Vagina (tissue), 2 donors: ENCODE measurements at places on chromosomes 1 and 21.

DNA sequence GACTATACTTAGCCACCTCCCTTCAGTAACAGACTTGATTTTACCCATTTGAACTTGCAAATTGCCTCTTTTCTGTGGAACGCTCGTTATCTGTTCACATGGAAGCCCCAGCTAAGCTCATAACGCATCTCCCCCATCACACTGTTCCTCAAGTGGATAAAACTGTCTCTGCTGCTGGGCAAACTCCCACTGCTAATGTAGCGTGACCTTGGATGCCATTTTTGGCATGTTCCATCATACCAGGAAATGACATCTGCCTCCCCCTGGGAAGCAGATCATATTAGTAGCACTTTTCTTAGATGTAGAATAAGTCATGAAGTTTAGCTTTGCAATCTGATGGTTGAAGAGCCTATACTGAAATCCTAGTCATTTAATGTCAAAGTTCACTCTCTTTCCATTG, 528.7 kb upstream of the PLXNA2 start:
- DNase-seq = no peak

GRCh38 chr1:57134803-57135202, 169.0 kb upstream of the C8B start:
- no peak for DNase-seq

DNA sequence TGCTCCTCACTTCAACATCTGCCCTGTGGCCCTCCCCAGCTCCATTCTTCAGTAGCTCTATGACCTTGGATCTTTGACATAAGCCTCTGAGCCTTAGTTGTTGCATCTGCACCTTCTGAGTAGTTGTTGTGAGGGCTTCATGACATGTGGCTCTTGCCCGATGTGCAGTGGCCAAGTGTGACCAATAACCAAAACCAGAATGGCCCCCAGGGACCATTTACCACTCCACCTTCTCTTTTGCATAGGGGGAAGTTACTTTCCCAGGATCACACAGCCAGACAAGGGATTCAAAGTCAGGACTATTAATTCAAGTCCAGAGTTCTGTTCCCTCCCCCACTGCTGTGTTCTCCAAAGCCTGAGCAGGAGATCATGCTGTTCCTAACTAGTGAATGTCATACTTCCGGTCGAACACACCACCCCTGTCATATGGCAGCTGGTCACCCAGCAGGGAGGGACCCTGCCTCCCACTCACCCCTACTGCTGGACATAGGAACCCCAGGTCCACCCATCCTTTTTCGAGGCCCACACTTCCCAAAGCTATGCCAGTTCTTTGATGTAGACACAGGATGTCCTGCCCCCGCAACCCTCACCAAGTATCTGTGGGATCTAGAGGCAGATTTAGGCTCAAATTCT, 4.0 kb downstream of the FGR start:
- DNase-seq = no peak

GRCh38 chr1:232012773-232013386, 386.3 kb downstream of the DISC1 start:
- DNase-seq = no peak
